ENCODE measurements at places on chromosomes 7 and 10.

DNA sequence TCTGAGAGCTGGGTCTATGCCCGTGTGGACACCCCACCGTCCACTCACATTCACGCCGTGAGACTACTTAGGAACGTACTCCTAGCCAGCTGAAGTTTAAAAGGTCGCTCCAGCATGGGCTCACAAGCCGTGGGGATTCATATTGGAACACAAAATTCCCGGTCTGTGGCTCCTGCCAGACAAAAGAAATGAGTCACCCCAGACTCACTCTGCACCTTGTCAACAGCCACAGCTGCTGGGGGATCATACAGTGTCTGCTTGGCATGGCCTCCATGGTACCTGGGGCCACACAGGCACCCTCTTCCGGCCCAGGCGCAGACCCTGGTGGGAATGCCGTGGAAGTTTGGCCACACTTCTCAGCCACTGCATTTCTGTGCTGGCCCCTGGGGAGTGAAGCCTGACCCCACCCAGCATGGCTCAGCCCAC lies 228.4 kb downstream of the DNAJB6 start:
- H3K36me3 ChIP-seq, result no peaks in the 10 kb centered on the region
- H3K4me3 ChIP-seq, result no peak overlapping the region
- peaks cover 25% of the 10 kb centered on the region for H3K4me1 ChIP-seq
- DNase-seq, result no peak

DNA sequence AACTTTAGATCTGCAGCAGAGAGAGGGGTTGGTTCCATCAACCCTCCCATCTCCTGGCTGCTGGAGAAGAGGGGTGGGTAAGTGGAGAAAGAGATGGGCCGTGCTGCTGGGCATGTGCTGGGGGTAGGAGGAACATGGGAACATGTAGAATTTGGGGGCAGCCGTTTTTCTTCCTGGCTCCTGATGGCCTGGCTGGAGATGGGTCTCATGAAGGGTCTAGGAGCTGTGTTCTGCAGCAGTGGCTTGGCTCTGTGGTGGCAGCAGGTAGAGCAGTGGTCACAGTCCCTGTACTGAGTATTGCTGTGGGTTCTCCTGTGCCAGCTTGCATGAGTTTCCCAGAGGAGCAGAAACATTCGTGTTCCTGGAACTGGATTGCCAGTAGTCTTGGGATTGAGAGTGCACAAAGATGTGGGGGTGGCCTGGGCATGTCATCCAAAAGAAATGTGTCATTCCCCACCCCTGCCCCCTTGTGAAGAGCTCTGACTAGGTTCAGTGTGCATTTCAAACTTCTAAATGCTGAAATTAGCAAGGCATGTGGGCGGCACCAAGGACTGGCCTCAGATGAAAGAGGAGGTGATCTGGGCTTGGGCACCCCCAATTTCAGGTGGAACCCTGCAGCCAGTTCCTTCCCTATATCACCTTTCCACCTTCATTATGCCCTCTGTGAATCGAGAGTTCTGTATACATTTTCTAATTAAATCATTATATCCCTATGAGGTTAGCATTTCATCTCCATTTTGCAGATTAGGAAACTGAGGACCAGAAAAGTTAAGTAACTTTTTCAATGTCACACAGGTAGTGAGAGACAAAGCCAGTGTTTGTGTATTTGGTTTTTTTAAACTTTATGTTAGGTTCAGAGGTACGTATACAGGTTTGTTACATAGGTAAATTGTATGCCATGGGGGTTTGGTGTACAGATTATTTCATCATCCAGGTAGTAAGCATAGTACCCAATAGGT lies 2.1 kb downstream of the CHST3 start:
- H3K36me3 ChIP-seq, result no peaks in the 10 kb centered on the region
- peaks cover 49% of the 10 kb centered on the region for H3K27me3 ChIP-seq
- no peak overlapping the region for H3K4me3 ChIP-seq

DNA sequence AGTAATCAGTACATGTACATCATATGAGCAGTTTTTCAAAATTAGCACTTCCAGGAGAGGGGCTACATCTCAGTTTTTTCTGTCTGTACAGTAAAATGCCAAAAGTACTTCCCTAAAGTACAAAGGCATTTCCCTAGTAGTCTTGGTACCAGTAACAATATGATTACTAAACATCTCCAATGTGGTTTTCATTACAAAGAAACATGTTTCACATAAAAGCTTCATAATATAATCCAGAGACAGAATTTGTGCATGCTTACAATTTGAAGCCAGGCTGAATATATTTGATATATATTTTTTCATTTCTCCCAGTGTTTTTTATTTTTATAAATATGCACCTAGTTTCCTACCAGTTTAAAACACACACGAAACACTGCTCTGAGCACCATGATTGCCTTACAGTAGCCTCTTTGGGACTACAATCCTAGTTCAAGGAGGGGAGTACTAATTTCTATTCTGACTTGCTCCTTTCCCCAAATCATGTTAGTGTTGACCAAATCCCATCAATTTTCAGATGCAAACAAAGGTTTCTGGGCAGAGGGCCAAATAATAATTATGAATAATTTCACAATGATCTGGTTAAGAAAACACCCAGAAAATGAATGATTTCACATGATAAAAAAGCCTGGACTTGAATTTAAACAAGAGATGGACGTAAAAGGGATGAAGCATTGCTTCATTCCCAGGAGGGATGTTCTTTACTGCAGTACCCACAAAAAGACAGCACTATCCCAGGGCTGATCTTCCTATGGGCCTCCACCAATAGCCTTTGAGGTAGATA lies 201.3 kb downstream of the SLC25A13 start:
- no peak for DNase-seq
- no peaks in the 10 kb centered on the region for H3K27me3 ChIP-seq
- H3K4me3 ChIP-seq, result no peak overlapping the region
- H3K27ac ChIP-seq, result no peak overlapping the region

DNA sequence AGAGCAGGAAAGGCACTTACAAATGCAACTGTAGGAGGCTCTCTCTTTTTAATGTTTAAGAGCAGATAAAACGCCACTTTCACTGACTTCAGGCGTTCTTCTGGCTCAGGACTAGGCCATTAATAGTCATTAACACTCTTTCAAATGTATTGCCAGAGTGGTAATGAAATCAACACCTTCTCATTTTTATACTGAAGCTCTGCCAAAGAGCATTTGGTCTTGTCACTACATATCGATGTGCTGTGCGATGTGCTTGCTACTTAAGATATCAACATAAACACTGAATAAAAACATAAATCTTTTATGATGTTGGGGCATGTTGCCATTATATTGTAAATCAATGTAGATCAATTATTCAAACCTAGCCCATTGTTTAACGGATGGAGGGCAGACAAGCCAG lies 634.7 kb downstream of the ARL4A start:
- DNase-seq, result no peak
- H3K27ac ChIP-seq, result no peak overlapping the region
- no peaks in the 10 kb centered on the region for H3K4me1 ChIP-seq

DNA sequence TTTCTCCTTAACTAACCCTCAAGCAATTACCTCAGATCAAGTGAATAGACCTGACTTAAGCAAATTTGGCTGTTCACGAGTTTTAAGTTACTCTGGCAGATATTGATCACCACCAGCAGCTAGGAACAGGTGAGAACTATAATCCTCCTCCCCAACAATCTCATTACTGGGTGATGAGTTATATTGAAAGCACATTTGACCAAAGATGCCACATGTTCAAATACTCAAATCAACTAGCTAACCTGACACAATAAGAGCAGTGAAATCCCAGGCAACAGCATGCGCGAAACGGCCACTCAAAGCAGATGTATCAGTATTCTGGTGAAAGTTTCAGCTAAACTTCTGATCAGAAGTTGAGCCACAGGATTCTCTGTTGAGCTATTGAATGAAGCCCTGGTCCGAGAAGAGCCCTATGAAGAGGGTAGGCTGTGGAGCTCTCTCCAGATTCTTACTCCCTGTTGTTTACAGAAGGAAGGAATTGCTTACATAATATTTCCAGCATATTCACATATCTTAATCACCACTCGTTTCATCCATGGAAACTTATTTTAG lies 52.6 kb downstream of the CAV1 start:
- no peak overlapping the region for H3K27ac ChIP-seq
- peaks cover 5% of the 10 kb centered on the region for H3K4me1 ChIP-seq
- no peak for DNase-seq

DNA sequence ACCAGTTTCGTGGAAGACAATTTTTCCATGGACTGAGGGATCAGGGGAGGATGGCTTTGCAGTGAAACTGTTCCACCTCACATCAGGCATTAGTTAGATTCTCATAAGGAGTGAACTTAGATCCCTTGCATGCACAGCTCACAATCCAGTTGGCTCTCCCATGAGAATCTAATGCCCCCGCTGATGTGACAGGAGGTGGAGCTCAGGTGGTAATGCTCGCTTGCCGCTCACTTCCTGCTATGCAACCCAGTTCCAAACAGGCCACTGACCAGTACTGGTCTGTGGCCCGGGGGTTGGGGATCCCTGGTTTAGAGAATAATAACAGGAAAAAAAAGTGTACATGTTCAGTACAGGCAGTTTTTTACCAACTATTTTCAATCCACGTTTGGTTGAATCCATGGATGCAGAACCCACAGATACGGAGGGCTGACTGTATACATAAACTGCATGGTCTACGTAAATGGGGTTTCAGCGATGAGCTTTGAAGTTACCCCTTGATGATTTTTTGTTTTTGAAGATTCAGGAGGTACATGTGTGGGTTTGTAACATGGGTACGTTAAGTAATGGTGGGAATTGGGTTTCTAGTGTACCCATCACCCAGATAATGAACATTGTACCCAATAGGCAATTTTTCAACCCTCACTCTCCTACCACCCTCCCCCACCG lies 24.5 kb downstream of the OGDH start:
- no peak for DNase-seq
- no peak overlapping the region for H3K4me3 ChIP-seq
- H3K4me1 ChIP-seq, result peaks cover 56% of the 10 kb centered on the region
- peaks cover 49% of the 10 kb centered on the region for H3K36me3 ChIP-seq
- H3K27ac ChIP-seq, result peak overlapping the region; percentile 37

GRCh38 chr7:100393233-100393905 lies 20.1 kb downstream of the PILRA start:
- no peaks in the 10 kb centered on the region for H3K36me3 ChIP-seq
- H3K4me1 ChIP-seq, result peaks cover 16% of the 10 kb centered on the region
- H3K27me3 ChIP-seq, result peaks cover 50% of the 10 kb centered on the region
- no peak overlapping the region for H3K4me3 ChIP-seq
- no peak for DNase-seq

GRCh38 chr10:74936577-74937265 lies 110.3 kb downstream of the KAT6B start:
- no peak for DNase-seq
- peaks cover 1% of the 10 kb centered on the region for H3K36me3 ChIP-seq
- no peak overlapping the region for H3K27ac ChIP-seq
- H3K4me3 ChIP-seq, result no peak overlapping the region

DNA sequence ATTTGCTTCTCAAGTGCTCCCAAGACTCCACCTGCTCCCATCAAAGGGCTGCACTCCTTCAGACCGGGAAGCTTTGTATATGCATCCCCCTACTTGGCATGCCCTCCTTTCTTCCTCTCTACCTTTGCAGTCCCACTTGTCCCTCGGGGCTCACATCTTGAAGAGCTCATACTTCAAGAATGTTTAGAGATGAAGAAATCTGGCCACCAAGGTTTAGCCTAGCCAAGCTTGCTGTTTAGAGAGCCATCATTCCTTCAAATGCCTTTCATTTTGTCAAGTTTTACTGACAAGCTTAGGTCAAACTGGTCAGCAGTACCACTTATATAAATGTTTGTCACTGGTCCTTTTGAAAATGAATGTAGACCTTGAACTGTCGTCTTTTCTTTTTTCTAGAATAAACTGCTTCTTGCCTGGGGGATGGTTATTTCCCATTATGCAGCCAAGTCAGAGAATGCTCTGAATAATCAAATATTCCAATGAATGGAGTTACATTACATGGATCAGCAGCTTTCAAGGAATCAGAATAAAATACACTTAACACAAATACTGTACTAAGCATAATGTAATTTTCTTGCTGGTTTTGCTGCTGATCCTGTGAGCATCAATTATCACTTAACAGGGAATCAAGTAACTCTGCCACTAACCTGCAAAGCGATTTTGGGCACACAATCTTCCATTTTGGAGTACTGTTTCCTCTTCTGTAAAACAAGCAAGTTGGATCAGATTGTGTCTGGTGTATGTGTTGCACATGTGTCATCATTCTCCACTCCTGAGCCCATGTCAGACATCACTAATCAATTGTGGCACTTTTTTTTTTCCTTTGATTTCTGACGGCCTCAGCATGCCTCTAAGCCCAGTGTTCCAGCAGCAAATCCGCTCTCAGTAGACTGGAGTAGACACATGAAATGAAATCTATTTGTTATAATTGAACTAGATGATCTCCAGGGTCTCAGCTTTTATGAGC lies 357.9 kb downstream of the PTEN start:
- no peaks in the 10 kb centered on the region for H3K4me1 ChIP-seq
- no peak overlapping the region for H3K27ac ChIP-seq
- peaks cover 8% of the 10 kb centered on the region for H3K27me3 ChIP-seq
- H3K36me3 ChIP-seq, result no peaks in the 10 kb centered on the region

DNA sequence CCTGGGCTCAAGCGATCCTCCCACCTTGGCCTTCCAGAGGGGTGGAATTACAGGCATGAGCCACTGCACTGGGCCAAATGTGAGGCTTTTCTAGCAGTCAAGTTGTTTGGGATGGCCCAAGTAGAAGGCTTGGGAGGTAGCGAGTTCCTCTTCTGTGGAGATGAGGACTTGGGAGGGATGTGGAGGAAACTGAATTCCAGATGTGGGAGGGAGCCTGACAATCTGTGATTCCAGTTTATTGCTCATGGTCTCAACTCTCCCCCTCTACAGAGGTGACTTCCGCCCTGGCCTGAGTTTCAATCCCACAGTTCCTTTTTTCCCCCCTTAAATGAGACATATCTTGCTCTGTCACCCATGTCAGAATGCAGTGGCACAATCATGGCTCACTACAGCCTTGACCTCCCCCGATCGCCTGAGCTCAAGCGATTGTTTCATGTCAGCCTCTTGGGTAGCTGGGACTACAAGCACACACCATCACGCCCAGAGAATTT lies 3.4 kb downstream of the STYXL1 start:
- no peaks in the 10 kb centered on the region for H3K27me3 ChIP-seq
- H3K4me3 ChIP-seq, result no peak overlapping the region
- peaks cover 19% of the 10 kb centered on the region for H3K4me1 ChIP-seq
- no peak for DNase-seq
- no peak overlapping the region for H3K27ac ChIP-seq

GRCh38 chr10:7787150-7787856 lies 490 bp downstream of the KIN start:
- H3K27me3 ChIP-seq, result no peaks in the 10 kb centered on the region
- no peak for DNase-seq
- H3K4me1 ChIP-seq, result peaks cover 30% of the 10 kb centered on the region
- peaks cover 30% of the 10 kb centered on the region for H3K36me3 ChIP-seq
- no peak overlapping the region for H3K27ac ChIP-seq

GRCh38 chr7:43905956-43906330 lies 453 bp downstream of the URGCP start:
- H3K4me3 ChIP-seq, result peak overlapping the region; percentile 92
- no peaks in the 10 kb centered on the region for H3K27me3 ChIP-seq
- peak; percentile 74 for DNase-seq
- H3K36me3 ChIP-seq, result peaks cover 12% of the 10 kb centered on the region
- peak overlapping the region; percentile 94 for H3K27ac ChIP-seq

All from activated CD4-positive, alpha-beta T cell treated with anti-CD3 and anti-CD28 coated beads, Interleukin-2, amount 10 ng/mL, durations not matched to agents 24 days and 14 days (primary cell).